ENCODE measurements at places on chromosomes 11 and 22.

DNA sequence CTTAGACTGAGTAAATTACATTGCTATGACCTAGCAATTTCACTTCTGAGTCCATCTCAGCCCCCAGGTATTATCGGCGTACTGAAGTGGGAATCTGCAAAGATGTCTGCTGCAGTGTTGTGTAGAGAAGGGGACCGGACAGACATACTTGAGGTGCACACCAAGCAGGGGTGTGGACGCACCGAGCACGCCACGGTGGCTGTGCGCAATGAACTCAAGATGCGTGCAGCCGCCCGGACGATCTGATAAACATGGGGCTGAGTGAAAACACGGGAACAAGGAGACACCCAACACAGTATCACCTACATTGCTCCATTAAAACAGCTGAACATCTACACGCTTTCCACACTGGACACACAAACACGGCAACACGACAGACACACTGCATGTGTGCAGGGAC lies 454.3 kb downstream of the OPCML start:
- DNase-seq: no peak

DNA sequence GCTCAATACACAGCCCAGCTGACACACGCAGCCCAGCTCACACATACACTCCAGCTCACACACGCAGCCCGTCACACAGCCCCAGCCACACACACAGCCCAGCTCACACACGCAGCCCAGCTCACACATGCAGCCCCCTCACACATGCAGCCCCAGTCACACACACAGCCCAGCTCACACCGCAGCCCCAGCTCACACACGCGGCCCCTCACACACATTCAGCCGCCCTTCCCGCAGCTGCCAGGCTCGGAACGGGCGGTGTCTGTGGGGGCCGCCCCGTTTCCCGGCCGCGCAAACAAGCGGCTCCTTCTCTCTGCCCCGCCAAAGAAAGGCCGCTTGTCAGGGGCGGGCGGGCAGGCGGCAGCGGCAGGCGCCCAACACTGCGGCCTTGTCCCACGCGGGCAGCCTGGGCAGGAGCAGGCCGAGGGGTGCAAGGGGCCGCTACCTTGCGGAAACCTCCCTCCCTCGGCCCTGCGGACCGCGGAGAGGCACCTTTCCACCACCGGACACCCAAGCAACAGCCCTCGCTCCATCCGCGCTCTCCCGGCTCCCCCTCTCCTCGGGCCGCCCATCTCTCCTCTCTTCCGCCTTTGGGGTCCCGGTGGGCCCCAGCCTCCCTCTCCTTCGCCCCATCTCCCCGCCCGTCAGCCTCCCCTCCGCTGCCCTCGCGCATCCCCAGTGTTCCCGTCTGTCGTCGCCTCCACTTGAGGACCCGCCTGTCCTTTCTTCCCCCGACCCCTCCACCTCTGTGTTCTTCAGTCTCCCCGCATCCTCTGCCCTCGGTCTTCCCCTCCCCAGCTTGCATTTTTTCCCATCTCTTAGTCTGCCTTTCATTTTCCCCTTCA lies 2.2 kb downstream of the PHLDB1 start:
- DNase-seq: peak; percentile 11

GRCh38 chr11:13876423-13876822 lies 86.1 kb upstream of the SPON1 start:
- no peak for DNase-seq

DNA sequence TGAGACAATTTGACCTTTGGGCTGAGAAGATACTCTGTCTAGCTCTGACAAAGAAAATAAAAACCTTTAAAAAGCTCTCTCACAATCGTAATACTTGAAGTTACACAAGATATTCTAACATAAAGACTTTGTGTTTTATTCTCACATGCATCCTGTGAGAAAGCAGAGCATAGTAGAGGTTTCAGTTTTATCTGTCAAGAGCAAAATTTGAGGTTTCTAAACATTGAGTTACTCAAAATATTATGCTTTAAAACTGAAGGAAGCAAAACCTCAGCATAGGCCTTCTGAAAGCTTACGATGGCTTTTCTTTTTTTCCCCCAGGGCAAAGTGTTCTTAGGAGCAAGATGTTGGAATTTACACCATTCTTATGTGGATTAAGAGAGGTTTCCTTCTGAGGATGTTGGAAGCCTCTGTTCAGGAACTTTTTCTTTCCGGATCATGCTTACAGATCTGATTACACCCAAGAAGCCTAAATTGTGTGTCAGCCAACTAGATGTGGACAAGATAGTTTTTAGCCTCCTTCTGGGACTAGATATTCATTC lies 15.0 kb upstream of the OR51M1 start:
- no peak for DNase-seq

DNA sequence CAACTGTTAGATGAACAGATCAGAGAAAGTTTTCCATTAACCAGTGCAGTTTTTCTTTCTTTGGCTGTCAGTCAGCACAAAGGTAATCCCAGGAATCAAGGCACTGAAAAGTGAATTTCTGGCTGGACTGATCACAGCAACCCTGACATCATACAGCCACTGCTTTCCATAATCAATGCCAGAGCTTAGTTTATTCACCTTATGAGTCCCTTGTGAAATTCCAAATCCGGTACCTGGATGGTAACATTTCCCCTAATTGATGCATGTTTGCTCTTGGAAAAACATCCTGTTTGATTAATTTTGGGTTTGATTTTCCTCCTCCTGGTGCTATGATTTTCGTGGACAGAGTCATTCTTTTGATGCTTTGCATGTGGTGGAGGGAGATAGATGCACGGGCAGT lies 319.8 kb downstream of the INSC start:
- DNase-seq: no peak

DNA sequence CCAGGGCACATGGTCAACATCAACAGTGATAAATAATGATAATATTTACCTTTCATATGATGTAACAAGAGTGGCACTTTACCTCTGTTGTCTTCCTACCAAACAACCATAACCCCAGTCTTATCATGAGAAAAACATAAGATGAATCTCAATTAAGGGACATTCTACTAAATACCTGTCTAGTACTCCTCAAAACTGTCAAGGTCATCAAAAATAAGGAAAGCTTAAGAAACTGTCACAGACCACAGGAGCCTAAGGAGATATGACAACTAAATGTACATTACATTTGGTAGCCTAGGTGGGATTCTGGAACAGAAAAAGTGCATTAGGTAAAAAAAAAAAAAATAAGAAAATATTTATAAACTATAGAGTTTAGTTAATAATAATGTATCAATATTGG lies 118.1 kb downstream of the CCDC34 start:
- no peak for DNase-seq

- DNase-seq: no peak
These were observed 43.1 kb downstream of the CACNG2 start for GRCh38 chr22:36660510-36660840.

DNA sequence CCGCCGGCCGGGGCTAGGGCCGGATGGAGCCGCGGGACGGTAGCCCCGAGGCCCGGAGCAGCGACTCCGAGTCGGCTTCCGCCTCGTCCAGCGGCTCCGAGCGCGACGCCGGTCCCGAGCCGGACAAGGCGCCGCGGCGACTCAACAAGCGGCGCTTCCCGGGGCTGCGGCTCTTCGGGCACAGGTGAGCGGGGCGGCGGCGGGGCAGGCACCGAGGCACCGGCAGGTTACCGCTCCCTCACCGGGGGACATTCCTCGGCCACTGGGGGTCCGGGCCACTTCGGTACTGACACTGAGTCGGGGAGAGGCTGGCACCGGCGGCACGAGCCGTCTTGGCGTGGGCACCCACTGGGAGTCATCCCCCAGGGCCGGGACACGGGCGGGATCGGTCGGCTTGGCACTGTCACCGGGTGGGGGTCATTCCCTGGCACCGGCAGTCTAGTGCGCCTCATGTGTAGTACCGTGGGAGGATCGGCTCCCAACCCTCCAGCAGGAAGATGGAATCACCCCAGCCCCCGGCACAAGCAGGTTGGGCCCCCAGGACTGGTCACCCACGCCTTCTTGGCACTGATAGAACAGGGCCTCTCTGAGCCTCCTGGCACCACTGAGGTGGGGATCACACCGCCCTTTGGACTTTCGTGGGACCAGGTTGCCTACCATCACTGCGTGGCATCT lies 511 bp downstream of the DGKZ start:
- no peak for DNase-seq

DNA sequence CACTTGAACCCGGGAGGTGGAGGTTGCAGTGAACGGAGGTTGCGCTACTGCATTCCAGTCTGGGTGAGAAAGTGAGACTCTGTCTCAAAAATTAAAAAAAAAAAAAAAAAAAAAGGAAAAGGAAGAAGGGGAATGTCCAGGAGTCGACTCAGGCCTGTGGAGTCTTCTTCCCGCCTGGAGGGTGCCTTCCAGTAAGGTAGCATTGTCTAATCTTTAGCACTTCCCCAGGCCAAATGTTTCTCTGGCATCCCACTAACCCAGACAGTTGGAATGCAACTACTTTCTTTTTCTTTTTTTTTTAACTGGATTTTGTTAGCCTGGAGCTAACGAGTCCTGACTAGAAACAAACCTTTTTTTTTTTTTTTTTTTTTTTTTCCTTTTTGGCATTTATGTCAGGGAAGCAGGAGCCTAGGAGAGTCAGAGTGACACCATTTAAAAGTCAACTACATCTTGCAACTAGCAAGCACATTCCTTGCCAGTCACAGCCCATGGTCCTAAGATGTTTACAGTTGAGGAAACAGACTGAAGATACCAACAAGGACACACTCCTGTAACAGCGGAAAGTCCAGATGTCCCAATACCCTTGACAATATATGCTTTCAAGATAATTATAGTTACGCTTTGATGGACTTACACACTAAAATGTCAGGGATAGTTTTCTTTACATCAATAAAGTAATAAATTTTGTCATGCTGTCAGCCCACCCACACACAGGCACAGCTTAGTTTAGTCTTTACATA lies 10.6 kb downstream of the PLET1 start:
- no peak for DNase-seq

DNA sequence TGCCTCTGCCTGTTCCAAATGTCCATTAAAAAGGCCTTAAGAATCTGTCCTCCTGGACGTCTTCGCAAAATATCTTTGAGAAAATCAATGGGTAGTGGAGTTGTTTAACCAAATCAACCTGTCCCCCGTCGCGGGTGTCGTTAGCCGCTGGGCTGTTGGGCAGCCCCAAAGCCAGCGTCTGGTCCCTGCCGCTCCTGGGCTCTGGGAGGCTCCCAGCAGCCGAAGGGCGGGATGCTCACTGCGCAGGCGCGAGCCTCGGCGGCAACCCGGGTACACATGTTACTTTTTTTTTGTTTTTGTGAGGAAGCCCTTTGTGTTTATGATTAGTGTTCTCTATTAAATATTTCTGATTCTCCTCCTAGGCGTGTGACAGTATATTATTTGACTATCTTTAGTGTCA lies 12.6 kb downstream of the MMP10 start:
- DNase-seq: no peak

DNA sequence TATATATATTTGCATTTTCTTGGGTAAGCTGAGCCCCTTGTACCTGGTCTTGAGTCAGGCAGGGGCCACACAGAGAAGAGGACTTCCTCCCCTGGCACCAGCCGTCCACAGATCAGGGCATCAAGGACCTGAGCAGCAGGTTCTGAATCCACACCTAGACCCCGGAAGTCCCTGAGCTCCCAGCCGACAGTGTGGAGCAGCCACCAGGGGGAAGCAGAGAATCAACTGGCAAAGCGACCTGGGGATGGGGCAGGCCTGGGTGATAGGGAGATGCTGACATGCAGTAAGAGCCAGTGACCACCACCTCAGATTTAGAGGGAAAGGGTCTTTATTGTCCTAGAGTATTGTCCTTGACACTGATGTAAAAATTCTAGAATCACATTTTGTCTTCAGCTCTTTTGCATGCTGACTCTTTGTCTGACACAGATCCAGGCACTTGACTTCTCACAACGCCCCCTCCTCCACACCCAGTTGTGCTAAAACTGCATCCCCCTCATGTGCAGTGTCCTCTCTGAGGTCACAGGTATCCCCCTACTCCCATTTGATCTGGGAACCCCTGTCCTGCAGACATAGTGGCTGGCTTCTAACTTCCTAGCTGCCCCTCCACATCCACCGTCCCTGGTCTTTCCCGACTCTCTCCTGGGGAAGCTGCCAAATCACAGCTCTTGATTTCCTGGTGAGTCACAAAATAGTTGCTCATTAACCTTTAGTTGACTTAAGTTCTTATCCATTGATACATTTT lies 109.3 kb downstream of the GGTLC2 start:
- peak; percentile 68 for DNase-seq

GRCh38 chr11:132028380-132029240 lies 658.2 kb downstream of the NTM start:
- no peak for DNase-seq

DNA sequence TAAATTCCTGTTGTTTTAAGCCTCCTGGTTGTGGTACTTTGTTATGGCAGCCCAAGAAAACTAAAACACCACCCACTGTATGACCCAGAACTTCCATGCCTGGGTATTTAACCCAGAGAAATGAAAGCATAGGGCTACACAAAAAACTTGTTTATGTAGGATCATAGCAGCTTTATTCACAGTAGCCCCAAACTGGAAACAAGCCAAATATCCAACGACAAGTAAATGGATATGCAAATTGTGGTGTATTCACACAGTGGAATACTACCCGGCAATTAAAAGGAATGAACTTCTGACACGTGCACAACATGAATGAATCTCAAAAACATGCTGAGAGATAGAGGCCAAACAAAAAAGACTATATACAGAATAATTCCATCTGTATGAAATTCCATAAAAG lies 62.2 kb upstream of the NAV2 start:
- no peak for DNase-seq

DNA sequence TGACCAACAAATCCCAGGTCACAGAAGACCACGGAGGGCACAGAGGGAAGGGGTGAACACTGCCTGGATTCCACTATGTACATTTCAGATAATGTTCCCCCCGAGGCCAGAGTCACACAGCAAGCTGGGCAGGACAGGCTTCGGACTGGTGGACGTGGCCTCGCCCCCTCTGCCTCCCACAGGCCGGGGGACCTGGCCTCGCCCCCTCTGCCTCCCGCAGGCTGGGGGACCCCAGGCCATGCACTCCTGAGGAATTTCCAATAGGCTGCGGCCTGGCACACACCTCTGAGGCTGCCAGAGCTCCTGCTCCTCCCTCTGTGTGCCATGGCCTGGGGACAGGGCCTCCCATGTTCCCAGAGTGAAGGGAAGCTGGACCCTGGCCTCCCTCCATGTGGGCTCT lies 1352.8 kb downstream of the BRD1 start:
- no peak for DNase-seq

GRCh38 chr11:95919514-95919913 lies 4.4 kb downstream of the MTMR2 start:
- DNase-seq: no peak

DNA sequence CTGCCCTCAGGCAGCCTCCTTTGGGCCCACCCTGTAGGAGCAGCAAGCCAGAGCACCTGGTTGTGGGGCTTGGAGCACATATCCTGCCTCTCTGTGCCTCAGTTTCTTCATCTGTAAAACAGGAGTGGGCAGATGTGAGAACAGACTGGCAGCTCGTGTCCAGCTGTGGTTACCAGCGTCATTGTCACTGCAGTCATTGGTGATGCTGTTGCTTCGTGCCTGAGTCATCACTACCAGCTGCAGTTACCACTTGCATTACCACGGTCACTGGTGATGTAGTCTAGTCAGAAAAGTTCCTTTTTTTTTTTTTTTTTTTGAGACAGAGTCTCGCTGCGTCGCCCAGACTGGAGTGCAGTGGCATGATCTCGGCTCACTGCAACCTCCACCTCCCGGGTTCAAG lies 20.4 kb downstream of the RSPH14 start:
- DNase-seq: no peak

GRCh38 chr11:111412293-111412692 lies 33.2 kb upstream of the POU2AF1 start:
- no peak for DNase-seq

- peak; percentile 73 for DNase-seq
These were observed 12.2 kb upstream of the CDC42BPG start for GRCh38 chr11:64856382-64857227.

GRCh38 chr11:109939166-109939810 lies 153.9 kb upstream of the ZC3H12C start:
- DNase-seq: no peak

GRCh38 chr22:45648301-45649117 lies 23.1 kb upstream of the ATXN10 start:
- no peak for DNase-seq
